Stimulated activated CD4-positive, alpha-beta T cell treated with anti-CD3 and anti-CD28 coated beads, Interleukin-2, amount 100 ng/mL, for 48 hours (primary cell): ENCODE measurements at places on chromosomes 7 and 10.

DNA sequence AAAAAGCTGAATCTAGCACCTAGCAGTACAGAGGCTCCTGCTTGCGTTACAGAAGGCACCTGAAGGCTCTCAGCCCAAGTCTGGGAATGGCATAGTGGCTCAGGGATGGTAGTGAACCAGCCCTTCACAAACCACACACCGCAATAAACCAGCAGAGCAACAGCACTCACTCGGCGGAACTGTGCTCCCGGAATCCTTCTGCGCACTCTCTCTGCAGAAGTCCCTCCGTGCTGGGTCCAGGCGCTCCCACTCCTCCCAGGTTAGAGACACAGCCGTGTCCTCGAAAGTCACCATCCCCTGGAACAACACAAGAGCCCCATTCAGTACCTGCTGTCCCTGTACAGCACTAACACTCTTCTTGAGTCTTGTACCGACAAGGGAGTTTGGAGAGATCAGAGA lies 1.5 kb downstream of the ZNF394 start:
- DNase-seq, result no peak

DNA sequence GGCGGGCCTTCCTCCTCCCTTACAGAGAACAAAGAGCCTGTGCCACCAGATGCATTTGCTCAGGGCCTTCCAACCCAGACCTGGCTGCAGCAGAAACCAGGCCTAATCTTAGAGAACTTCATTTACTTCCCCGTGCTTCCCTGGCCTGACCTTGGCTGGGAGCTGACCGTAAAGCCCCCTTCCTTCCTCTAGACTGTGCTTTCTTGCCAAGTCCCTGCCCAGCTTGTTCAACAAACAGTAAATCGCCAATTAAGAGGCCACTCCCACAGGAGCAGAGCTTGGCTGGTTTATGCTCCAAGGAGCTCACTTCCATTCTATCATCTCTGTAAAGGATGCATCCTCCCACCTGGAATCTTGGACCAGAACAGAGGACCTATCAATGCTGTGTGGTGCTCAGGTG lies 110.9 kb downstream of the COL13A1 start:
- DNase-seq, result no peak

DNA sequence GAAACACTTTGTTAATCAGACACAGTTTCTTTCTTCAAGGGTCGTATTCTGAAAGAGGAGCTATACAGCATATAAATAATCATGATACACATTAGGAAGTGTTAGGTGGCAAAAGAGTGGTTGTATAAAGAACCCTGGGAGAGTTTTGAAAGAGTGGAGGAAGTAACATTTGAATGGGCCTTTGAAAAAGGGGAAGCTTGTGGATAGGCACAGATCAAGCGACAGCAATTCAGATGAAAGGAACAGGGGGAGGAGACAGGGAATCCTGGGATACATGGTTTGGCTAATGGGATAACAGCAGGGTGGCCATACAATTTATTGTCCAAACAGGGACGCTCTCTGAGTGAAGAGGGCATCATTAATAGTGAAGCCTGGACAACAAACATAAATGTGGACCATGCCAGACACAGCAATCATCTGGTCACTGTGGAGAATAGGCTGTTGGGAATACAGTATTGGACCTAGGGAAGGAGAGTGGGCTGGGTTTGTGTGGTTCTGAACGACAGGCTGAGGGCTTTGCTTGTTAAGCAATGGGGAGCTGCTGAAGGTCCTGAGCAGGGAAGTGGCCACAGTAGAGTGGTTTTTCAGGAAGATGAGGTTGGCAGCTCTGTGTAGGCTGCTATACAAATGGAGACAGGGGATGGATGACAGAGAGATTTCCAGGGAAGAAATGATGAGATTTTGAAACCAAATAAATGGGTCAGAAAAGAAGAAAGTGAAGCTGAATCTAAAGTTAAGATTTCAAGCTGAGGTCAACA lies 75.9 kb downstream of the ICA1 start:
- DNase-seq, result no peak

DNA sequence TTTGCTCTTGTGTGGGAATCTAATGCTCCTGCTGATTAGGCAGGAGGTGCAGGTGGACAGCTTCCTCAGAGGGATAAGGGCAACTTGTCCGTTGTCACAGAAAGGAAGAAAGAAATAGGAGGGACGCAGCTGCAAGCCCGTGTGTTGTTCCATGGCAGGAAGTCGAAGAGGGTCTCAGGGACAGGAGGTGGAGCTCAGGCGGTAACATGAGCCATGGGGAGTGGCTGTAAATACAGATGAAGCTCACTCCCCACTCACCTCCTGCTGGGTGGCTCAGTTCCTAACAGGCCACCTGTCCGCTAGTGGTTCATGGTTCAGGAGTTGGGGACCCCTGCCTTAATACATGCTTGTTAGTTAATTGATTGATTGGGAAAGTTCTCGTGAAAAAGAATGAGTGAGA lies 101.7 kb upstream of the SFMBT2 start:
- DNase-seq, result no peak

DNA sequence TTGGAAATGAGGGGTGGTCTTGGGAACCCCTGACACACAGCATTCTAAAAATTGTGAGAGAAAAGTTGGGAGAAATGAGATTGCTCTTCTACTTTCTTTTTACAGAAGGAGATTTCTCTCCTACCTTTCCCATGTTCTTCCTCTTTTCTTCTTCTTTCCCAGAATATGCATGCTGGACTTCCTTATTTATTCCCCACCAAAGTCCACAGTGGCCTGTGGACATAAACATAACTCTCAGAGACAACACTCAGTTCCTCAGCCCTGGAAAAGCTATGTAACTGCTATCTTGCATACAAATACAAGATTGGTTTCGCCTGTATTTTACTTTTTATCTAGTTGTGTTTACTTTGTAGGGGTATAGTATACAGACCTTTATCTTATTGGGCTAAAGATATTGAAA lies 54.6 kb upstream of the C1GALT1 start:
- no peak for DNase-seq

- no peak for DNase-seq
These were observed 196.3 kb downstream of the TNS3 start for GRCh38 chr7:47385536-47386125.

DNA sequence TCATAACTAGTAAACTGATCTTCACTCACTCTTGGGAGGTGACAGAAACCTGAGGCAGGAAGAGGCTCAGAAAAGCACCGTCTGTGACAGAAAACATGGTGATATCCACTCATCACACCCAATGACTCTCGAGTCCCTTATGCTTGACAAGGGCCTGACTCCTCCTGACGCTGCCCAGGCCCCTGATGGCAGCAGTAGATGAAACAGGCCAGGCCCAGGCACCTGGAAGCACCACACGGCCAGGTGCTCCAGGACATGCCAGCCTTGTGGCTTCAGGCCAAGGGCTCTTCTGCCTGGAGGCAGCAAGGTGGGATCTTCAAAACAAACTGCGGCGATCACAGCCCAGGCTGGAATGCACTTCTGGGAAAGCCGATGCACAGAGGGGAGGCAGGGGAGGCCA lies 89.3 kb downstream of the MAD1L1 start:
- no peak for DNase-seq

- no peak for DNase-seq
These were observed 78.7 kb upstream of the MKLN1 start for GRCh38 chr7:131249003-131249402.

- no peak for DNase-seq
These were observed 59.2 kb downstream of the C10orf90 start for GRCh38 chr10:126611303-126611702.
